ENCODE measurements at places on chromosomes 3 and 15.

DNA sequence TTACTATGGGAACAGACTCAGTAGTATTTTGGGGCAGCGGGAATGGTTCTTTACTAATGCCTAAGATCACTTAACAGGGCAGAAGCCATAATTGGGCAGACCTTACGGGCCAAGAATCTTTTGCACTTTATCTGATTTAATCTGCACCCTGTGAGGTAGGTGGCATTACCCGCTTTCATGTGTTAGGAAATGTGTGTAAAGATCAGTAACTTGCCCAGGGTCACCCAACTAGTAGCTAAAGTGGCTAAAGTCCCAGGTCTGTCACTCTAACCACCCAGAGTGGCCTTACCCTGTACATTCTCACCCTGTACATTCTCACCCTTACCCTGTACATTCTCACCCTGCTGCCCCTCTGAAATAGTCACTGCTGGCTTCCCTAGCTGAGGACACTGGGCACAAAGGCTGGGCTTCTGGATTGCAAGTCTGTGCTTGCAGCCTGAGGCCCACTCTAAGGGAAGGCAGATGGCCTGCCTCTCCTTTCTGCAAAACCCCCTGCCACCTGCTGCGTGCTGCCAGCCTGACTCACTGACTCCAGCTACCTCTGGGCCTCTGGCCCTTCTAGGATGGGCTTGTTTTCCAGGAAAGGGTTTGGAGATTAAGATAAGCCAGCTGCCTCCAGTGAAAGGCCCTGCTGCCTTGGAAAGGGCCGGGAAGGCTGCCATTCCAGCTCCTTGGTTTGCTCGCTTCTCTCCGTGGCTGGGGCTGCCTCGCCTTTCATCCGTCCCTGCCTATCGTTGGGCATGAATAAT lies 37.5 kb upstream of the MYZAP start:
- DNase-seq: peak; percentile 66

DNA sequence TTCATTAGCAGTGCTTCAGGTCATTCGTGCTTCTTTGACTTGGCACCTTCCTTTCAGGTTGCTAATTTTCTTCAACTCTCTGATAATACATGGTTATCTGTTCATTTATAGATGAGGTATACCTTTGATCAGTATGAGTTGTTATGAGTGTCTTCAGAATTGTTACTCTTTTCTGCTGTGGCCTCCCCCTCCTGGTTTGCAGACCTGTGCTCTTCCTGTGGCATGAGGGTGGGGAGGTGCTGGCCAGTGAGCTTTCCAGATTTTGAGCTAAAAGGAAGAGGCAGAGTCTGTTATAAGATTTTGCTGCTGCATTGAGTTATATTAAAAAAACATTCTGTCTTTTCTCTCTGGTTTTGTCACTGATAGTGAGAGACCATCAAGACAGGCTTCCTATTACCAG lies 30.8 kb upstream of the GOLGA6L9 start:
- no peak for DNase-seq

GRCh38 chr15:29688506-29689286 lies 133.6 kb downstream of the TJP1 start:
- no peak for DNase-seq

DNA sequence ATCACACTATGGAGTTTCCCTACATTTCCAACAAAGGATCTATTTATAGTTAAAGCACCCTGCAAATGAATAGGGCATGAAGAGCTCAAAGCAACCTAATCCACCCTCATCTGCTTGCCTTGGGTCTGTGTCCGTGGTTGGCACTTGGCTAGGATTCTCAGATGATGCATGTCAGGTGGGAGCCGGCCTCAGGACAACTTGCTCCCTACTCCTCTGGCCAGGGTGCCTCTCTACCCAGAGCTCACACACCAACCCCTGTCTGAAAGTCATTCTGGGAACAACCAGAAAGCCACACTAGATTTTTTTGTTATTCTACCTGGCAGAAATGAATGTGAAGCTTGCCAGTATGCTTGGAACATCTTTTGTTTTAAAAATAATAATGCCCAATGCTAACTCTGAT lies 13.2 kb downstream of the ARHGEF3 start:
- no peak for DNase-seq

- no peak for DNase-seq
These were observed 32.4 kb upstream of the NMNAT3 start for GRCh38 chr3:139710212-139710611.

GRCh38 chr3:112888381-112889085 lies 41.9 kb upstream of the CD200R1L start:
- DNase-seq: no peak

GRCh38 chr15:64205202-64205601 lies 42.4 kb upstream of the PPIB start:
- DNase-seq: no peak

Data from stomach (tissue), 19 donors.